Putamen (tissue), 1 donor: ENCODE measurements at places on chromosomes 13 and 19.

- no peak for DNase-seq
Measured at GRCh38 chr13:93467175-93467574, 240.6 kb downstream of the GPC6 start.

- no peak for DNase-seq
Measured at GRCh38 chr13:59976856-59977255, 186.9 kb downstream of the DIAPH3 start.

GRCh38 chr13:102399791-102400674, 1.8 kb downstream of the FGF14 start:
- DNase-seq, result peak; percentile 32

DNA sequence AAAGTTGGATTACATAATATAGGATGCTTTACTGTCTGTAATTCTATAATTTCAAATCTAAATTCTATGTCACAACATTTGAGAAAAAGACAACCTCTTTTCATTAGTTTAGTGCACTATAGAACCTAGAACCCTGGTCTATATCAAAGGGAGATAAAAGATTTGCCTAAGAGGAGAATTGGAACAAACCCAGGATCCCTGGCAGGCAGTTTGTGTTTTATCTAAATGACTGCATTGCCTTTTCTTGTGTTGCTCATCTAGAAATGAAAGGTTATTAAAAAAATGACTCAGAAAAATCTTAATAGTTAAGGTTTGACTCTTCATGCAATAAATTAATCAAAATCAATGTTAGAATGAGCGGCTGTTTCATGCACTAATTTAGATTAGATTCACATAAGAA, 96.7 kb downstream of the PCDH9 start:
- DNase-seq, result no peak

GRCh38 chr19:52691737-52692136, 43.1 kb downstream of the ZNF611 start:
- no peak for DNase-seq

GRCh38 chr13:36432106-36432544, at the start of gene CCNA1:
TSS of gene CCNA1 (plus strand) at chr13:36432495. CDS start at chr13:36433057, 562 bp downstream.
- peak; percentile 33 for DNase-seq

- no peak for DNase-seq
Measured at GRCh38 chr13:36212789-36213188, 1.6 kb downstream of the SOHLH2 start.

- no peak for DNase-seq
Measured at GRCh38 chr19:51075998-51076397, 6.7 kb downstream of the KLK14 start.

DNA sequence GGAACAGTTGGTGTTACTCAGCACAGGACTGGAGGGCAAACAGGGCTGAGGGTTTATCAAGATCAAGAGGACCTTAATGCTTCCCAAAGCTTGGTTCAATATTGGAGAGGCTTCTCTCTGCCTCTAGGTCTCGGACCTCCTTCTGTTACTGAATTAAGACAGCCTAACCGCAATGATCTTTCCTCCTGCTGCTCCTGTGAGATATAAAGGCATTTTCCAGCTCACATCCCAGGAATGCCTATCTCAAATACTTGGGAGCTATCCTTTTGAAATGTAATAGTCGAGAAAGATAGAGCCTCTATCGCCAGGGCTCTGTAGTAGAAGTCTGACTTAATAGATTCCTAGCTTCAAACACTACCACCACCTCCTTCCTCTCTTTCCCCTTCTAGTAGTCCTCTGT, 1475.0 kb downstream of the SLITRK1 start:
- no peak for DNase-seq

DNA sequence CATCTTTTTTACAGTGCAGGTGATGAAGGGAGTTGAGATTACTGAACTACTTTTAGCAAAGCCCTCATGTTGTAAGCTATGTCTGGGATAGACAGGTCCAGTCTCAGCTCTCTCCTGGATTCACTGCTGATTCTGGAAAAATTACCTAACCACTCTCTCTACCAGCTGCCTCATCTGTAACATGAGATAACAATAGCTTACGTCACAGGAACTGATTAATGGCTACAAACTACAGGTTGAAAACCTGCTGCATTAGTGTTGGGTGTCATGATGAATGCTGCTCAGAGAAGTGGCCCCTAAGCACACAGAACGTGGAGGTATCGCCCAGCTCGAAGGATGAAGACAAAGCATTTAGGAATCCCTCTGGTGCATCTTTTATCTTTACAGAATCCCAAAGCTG, 277.8 kb downstream of the ABCC4 start:
- DNase-seq, result no peak

- DNase-seq, result no peak
Measured at GRCh38 chr13:68264692-68265091, 1034.6 kb upstream of the PCDH9 start.
